ENCODE measurements at places on chromosomes 6 and 20.

DNA sequence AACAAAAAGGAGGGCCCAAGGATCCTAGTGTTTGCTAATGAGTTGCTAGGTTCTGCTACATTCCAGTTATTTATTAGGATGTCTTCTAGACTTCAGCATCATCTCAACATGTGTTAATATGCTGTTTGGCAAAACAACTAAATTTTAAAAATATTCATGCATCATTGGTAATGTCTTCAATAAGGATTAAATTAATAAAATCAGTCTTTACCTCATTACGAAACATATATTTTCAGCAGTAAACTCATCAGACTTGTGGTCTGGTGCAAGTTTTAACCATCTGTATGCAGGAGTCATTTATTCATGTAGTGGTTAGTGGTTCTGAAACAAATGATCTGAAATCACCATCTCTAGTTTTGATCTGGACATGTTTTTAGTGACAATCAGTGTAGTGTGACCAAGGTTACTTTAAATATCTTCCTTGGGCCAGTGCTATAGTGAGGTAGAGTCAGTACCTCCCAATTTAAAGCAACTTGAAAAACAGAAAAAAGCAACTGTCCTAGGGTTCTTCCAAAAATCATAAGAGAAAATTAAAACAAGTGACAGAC lies 85.0 kb upstream of the KCNK16 start:
- no peak for DNase-seq

- DNase-seq: no peak
These were observed 10.8 kb downstream of the SGK1 start for GRCh38 chr6:134307075-134307474.

DNA sequence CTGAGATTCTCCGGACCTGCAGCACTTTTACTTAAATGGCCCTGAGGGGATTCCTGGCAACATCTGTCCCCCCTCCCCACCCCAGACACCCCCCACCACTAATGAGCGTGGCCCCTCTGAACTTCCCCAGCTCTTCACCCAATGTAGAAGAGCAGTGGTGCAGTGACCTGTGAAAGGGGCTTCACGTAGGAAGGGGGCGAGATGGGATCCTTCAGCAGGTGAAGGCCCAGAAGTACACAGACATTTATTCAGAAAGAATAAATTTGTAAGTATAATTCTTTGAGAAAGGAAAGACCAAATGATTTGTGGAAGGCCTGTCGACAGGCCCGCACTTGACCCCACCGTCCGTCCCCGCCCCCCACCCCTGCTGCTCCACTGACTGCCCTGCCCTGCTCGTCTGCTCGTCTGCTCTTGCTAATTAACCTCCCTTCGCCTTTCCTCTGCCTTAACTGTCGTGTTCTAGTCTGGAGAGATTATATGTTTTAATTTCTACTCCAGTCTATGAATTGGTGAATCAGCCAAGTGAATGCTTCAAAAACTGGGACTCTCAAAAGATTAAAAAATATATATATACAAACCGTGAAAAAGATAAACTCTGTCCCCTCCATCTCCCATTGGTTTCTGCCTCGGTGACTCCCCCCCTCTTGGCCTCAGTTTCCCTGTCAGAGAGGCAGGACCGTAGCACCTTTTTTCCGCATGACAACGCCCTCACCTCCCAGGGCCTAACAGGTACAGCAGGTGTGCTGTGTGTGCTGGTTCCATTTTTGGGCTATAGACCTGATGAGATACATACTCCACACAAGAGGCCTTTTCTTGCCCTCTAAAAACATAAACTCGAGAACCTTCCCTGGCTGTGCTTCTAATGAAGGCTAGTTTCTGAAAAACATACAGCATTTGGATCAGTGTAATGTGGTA lies 49.2 kb downstream of the GNAS start:
- DNase-seq: no peak

- no peak for DNase-seq
These were observed 6.1 kb upstream of the C6orf58 start for GRCh38 chr6:127570739-127571389.

- no peak for DNase-seq
These were observed 16.3 kb downstream of the GNAS start for GRCh38 chr20:58868795-58869194.

GRCh38 chr6:150640556-150641209 lies 41.0 kb downstream of the PLEKHG1 start:
- DNase-seq: no peak

GRCh38 chr20:37072293-37073196 lies 23.3 kb downstream of the RBL1 start:
- no peak for DNase-seq

DNA sequence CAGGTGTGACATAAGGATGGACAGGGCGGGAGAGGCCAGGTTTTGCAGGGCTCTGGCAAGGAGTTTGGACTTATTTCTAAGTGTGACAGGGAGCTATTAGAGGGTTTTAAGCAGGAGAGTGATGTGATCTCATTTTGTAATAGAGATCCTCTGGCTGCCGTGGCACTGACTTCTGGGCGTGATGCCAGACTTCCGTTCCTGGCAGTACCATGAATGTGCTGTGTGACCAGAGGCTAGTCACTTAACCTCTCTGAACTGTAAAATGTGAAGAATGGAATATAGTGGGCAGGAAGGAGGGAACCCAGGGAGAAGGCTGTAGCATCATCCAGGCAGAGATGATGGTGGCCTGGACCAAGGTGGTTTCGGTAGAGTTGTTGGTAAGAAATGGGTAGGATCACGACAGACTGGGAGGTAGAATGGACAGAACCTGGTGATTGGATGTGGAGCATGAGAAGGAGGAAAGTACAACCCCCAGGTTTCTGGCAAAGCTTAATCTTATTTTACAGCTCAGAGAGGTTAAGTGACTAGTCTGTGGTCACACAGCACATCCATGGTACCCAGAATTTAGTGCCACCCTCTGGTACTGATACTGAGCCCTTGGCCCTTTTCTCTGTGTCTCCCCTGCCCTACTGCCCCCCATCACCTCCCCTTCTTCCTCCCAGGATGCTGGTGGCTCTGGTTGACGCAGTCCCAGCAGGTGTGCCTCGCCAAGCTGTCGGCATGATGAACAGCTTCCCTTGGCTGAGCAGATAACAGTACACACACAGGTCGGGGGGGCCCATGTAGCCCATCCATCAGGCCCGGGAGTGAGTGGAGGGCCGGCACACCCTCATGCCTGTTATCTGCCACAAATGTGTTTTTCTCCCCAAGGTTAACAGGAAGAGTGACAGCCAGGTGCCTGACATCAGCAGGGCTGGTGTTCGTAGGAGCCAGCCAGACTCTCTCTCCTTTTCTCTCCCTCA lies 52.9 kb upstream of the CTNNBL1 start:
- DNase-seq: no peak

Measured in GDM1 (cell line).